ENCODE measurements at places on chromosomes 1 and 21. TPM values are rescaled to one million over a fixed set of nuclear protein-coding genes. Genes with fewer than 3 reads are reported as not detected.

The RIMS3 gene
- polyA plus RNA-seq: 1.3 TPM

The IVL gene
- not detected for polyA plus RNA-seq

The LRRC8D gene
- 40.1 TPM for polyA plus RNA-seq

The RGS13 gene
- polyA plus RNA-seq: 0.16 TPM

The ARHGEF10L gene
- polyA plus RNA-seq: 0.20 TPM

The NUDT4B gene
- 1.8 TPM for polyA plus RNA-seq

The LORICRIN gene
- not detected for polyA plus RNA-seq

The SH2D1B gene
- 608 TPM for polyA plus RNA-seq

The TTLL7 gene
- polyA plus RNA-seq: 1.9 TPM

The PROX1 gene
- not detected for polyA plus RNA-seq

The CHRNB2 gene
- polyA plus RNA-seq: 0.07 TPM

The DRAXIN gene
- polyA plus RNA-seq: 0.58 TPM

The GUCA2A gene
- polyA plus RNA-seq: not detected

The IPP gene
- polyA plus RNA-seq: 13.4 TPM

The OR2T33 gene
- polyA plus RNA-seq: not detected

The C1QC gene
- not detected for polyA plus RNA-seq

The MROH7 gene
- not detected for polyA plus RNA-seq

The FLG2 gene
- not detected for polyA plus RNA-seq

The ELK4 gene
- polyA plus RNA-seq: 2.8 TPM

The KCND3 gene
- polyA plus RNA-seq: 0.35 TPM

DNA sequence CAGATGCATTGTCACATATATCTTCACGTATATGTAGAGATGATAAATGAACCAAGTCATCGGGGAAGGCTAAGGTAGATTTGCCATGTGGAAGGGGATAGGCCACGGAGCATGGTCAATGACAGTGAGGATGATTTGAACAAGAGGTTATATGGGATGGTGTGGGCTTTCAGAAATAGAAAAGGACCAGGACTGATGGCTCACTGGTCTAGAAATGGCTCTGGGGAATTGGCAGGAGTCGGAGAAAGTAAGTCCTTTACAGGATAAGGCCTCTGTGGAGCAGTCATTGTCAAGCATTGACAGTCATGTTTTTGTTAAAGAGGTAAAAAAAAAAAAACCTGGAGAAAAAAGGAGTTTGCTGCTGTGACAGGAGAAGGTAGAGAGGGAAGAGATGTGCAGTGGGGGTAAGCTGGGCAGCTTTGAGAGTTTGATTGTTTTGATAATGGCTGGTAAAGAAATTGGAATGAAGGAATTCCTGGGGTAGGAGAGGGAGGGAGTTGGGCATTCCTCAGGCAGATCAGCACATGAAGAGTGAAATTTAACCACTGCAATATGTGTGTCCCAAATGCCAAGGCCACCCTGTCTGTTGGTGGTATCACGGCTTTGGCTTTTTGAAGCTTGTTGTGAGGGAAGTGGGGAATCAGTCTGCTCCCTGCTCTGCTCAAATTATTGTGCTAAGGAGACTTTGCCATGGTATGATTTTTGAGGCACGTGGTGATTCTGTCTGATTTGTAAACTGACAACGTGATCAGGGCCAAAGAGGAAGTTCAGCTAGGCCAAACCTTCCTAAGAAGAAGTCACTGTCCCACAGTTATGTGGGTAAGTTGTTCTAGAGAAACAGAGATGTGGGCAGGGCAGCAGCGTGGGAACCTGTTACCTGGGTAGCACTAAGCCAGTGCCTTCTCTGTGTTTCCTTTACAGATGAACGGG lies 26.0 kb downstream of the MACF1 start:
- DNase-seq: no peak

GRCh38 chr1:110615548-110616130 lies 9.5 kb upstream of the KCNA2 start:
- no peak for DNase-seq

GRCh38 chr1:228341450-228341813 lies 65.2 kb downstream of the TRIM11 start:
- DNase-seq: no peak

GRCh38 chr1:155977690-155978324 lies 540 bp downstream of the ARHGEF2 start:
- peak; percentile 58 for DNase-seq

- no peak for DNase-seq
Observed at GRCh38 chr1:193533853-193534252, 347.4 kb upstream of the B3GALT2 start.

DNA sequence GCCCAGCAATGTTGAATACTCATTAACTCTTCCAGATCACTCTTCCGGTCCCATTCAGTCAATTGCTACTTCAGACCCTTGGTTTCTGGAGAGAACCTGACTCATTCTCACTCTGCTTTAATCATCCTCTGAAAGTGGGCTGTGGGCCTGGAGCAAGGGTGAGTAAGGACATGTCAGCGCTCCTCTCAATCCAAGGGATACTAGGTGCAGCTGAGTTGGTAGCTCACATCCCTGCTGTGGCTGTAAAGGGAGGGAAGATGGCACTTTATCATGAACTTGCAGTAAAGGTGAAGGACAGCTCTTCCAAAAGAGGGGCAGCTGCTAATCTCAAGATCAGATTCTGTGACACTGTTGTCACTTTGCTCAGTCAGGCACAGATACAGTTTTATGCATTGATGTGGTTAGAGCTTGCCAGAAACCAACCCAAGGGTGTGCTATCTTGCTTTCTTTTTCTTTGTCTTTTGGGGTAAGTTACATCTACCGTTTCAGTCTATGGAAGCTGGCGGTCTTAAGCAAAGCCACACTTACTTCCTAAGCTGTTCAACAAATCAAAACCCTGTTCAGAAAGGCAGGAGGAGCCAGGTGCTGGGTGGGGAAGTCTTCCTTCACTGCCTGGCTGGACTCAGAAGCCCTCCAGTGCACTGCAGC lies 26.5 kb upstream of the NTPCR start:
- peak; percentile 55 for DNase-seq

DNA sequence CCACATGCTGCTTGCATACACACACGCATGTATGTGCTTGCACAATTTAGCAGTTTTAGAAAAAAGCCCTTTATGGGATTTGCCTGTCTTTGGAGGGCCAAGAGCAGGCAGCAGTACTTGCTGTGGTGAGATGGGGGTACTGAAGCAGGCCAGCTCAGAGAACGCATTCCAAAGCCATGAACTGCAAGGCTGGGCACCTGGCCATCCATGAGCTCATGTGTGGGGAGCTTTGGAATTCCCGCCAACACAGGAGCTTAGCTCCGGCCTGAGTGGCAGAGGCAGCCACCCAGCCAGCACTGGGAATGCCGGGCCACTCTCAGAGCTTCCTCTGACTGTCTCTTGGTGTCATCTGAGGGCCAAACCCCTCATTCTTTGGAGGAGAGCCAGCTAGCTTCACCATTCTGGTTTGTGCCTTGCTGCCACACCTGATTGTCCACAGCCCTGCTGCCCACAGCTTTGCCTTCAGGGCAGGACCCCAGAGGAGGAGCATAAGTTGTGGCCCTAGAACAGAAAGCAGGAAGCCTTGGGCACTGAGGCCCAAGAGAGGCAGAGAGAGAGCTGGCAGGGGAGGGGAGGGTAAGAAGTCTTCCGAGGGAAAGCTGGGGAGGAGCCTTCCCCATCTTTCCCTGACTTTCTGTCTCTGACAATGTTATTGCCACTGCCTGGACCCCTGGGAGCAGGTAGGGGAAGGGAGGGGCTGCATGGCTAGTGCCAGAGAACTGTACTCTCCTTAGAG lies 92.1 kb upstream of the POU3F1 start:
- DNase-seq: no peak

DNA sequence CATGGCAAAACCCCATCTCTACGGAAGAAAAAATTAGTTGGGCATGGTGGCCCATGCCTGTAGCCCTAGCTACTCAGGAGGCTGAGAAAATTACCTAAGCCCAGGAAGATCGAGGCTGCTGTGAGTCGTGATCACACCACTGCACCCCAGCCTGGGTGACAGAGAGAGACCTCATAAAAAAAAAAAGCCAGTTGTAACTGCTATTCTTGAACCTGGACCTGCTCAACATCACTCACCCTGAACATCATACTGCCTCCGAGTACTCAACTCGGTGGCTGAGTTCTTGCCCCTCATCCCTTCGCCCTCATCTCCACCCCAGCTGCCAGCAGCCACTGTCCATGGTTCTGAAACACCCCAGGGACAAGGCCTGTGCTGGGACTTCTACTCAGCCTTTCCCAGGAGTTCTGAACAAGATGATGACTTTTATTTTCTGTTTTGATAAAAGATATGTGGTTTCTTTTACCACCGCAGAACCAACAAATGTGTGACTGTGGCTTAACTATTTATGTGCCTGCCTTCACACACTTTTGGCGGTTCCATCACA lies 5.4 kb upstream of the DISP3 start:
- no peak for DNase-seq

DNA sequence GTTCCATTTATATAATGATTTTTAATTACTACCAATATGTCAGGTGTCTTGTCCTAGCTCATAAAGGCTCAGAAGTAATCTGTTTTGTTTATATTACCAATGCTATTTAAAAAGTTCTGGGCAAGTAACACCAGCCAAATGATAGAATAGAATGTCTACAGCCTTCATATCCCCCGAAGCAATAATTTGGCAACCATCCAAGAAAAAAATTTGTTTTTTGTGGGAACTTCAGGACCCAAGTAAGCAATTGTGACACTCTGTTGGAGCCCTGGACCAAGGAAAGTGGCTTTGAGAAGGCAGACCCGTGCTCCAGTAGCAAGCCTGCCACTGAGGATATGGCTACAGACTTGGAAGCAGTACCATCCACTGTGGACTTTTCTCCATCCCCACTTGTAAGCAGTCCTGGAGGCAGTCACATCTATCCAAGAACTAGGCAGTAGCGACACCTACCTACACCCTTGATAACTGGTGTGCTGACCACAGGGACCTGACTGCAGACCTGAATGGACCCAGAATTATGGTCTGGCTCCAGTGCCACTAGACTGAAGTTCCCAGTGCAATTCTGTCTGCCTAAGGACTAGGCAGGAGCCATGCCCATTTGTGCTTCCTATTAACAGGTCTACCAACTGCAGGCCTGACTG lies 870.7 kb upstream of the ADGRL2 start:
- no peak for DNase-seq

DNA sequence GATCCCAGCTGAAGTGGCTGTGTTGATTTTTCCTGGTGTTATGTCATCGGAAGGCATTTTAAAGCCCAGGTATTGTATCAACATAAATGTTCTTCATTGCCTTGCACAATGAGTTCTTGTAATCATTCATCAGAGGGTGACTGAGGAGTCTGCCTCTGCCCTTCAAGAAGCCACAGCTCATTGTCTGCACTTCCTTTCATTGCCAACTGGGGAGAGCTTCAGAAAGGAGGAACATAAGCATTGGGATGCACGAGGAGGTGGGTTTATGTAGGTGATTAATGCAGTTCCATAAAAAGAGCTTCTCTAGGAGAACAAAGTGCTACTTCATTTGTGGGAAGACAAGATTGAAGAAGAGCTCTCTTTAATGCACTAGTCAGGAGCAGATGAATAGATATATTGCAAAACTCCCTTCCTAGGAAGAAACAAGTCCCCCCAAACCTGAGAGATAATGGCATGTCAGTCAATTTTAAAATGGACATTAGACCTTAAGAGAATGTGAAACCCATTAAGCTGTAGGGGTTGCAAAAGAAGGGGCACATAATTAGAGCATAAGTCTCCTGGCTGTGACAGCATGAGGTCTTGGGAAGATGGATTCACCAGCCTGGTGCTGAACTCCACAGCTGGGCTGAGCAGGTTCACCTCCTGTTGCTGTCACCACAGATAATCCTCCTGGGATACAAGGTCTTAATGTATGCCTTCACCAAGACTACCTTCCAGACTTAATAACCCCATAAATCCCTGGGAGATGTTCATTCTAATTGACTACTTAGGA lies 124.6 kb downstream of the BACH1 start:
- no peak for DNase-seq

DNA sequence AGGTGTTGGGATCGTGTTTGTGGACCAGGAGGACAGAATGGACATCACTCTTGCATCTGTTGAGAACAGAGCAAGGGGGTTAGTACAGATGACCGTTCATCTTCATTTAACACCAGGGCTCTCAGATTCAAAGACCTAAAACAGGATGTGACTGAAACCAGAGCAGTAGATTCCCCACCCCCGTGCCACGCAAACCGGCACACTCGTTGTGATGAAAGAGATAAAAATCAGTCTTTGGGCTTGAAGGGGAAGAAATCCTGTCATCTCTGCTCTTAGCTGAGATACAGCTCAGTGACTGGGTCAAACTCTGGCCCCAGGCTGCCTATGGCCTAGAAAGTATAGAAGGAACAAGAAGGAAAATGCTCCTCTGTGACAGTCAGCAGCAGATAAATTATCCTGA lies 146.2 kb upstream of the KRTAP19-8 start:
- DNase-seq: no peak

DNA sequence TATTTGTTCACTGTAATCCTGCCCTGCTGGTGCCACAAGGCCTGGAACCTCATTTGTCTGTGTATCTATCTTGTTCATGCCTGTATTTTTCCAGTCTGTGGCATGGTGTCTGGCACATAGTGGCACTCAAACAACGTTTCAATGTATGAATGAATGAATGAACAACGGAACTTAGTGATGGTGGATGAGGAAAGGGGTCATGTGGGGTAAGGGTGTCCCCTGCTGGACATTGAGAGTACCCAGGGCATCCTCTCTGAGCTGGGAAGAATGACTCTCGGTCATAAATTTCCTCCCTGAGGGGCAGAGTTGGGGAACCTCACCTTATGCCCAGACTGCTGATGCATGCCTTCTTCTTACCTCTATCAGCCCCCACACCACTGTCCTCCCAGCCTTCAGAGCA lies 18.9 kb upstream of the ZNF683 start:
- peak; percentile 62 for DNase-seq

- DNase-seq: no peak
Observed at GRCh38 chr1:234022302-234022701, 117.8 kb downstream of the SLC35F3 start.

DNA sequence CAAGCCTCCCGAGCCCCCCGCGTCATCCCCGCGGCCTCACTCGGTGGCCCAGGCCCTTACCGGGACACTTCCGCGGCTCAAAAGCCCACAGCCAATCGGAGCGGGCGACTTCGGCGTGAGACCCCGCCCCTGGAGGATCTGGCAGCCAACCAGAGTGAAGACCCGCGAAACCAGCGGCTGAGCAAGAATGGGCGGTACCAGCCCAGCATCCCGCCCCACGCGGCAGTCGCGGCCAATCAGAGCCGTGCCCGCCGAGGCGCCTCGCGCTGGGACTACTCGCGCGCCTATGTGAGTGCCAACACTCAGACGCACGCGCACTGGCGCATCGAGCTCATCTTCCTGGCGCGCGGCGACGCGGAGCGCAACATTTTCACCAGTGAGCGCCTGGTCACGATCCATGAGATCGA lies 22.5 kb downstream of the DISP3 start:
- peak; percentile 54 for DNase-seq

- no peak for DNase-seq
Observed at GRCh38 chr1:56578138-56578962, 1.0 kb downstream of the PLPP3 start.

Data from immature natural killer cell (primary cell).